ENCODE measurements at places on chromosomes 16 and 17.
A peak's percentile ranks its signal among the peaks of the same experiment; 100 is the strongest.

DNA sequence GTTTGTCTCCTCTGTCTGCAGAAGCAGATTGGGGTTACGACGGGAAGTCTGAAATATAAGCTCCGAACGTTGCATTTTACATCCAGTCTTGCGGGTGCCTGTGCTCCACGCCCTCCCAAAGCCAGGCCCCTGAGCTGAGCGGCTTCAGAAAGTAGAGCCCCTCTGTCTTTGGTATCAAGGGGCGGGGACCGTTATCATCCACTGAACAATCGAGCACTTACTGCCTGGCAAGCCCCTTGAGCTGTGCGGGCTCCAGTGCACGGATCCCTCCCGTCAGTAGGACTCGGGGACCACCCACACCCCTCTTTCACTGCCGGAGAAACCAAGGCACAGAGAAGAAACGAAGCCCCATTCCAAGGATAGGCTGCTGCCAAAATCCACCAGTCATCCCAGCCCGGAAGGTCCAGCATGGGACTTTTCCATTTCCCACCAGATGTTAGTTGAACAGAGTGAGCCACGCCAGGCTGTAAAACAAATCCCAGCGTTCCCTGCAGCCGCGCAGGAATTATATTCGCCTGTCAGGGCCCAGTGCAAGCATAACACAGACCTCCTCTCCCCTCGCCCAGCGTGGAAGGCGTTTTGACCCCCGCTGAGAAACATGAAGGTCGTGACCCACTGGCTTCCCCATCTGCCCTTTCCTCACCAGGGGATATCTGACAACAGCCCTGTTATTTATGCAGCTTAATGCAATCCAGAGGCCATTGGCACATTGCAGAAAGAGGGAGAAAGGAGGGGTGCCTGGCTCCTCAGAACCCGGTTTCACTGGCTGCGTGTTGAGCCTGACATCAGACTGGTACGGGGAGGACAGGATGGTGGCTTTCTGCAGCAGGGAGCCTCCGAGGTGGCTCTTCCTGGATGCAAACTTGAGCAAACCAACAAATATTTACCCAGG, 212.2 kb upstream of the FOXF1 start:
- no peaks in the 10 kb centered on the region for H3K36me3 ChIP-seq
- H3K4me3 ChIP-seq: no peak overlapping the region
- H3K27ac ChIP-seq: no peak overlapping the region
- no peak for DNase-seq
- H3K27me3 ChIP-seq: peaks cover 92% of the 10 kb centered on the region
- H3K4me1 ChIP-seq: peaks cover 4% of the 10 kb centered on the region

- peak overlapping the region; percentile 3 for H3K27ac ChIP-seq
- H3K27me3 ChIP-seq: no peaks in the 10 kb centered on the region
- peak overlapping the region; percentile 62 for H3K4me3 ChIP-seq
- H3K36me3 ChIP-seq: peaks cover 33% of the 10 kb centered on the region
Observed at GRCh38 chr17:2909846-2910234, 113.6 kb downstream of the RAP1GAP2 start.

GRCh38 chr17:31385428-31386285, 5.8 kb upstream of the RAB11FIP4 start:
- H3K27ac ChIP-seq: no peak overlapping the region
- no peak for DNase-seq
- H3K27me3 ChIP-seq: peaks cover 13% of the 10 kb centered on the region

- H3K27me3 ChIP-seq: no peaks in the 10 kb centered on the region
- no peak for DNase-seq
- no peak overlapping the region for H3K27ac ChIP-seq
- H3K4me1 ChIP-seq: no peaks in the 10 kb centered on the region
Observed at GRCh38 chr16:64715624-64716023, 406.2 kb downstream of the CDH11 start.

DNA sequence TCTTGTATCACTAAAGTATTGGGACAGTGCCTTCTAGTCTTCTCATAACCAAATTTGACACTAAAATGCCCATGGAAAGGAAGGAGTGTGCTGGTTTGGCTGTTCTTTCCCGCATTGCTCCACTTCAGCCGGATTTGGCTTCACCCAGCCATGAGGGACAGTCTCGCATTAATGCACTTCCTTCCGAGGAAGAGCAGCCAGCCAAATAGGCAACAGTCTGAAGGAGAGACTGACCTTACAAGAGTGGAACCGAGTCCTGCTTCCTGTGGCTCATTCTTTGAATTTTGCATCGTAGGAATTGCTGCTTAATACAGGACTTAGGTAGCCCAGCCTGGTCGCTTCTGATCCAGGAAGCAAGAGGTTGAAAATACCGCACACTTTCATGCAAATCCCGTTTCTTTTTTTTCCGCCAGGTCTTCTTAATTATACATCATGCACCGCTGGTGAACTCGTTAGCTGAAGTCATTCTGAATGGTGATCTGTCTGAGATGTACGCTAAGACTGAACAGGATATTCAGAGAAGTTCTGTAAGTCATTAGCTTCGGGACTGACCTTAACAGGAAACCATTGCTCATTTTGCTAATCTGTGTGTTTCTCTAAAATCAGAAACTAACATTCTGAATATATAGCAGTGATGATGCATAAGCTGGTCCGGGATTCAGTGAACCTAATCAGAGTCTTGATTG, 38.2 kb downstream of the CLEC16A start:
- H3K27ac ChIP-seq: no peak overlapping the region
- H3K4me1 ChIP-seq: peaks cover 25% of the 10 kb centered on the region
- no peak overlapping the region for H3K4me3 ChIP-seq
- H3K27me3 ChIP-seq: no peaks in the 10 kb centered on the region
- DNase-seq: no peak

GRCh38 chr17:7932483-7932891, 481 bp downstream of the CNTROB start:
- peak overlapping the region; percentile 92 for H3K27ac ChIP-seq
- H3K27me3 ChIP-seq: no peaks in the 10 kb centered on the region
- peak overlapping the region; percentile 88 for H3K4me3 ChIP-seq
- DNase-seq: peak; percentile 11

GRCh38 chr17:76384222-76384986, at the start of gene SPHK1:
TSS of gene SPHK1 (plus strand) at chr17:76384609. CDS start at chr17:76385645, 1,036 bp downstream.
- no peaks in the 10 kb centered on the region for H3K27me3 ChIP-seq
- H3K27ac ChIP-seq: peak within 1 kb of the TSS; percentile 81

GRCh38 chr16:31420037-31420436, 8.1 kb downstream of the COX6A2 start:
- H3K27me3 ChIP-seq: no peaks in the 10 kb centered on the region
- H3K4me1 ChIP-seq: peaks cover 62% of the 10 kb centered on the region
- peaks cover 7% of the 10 kb centered on the region for H3K36me3 ChIP-seq
- DNase-seq: peak; percentile 12
- H3K27ac ChIP-seq: peak overlapping the region; percentile 35
- peak overlapping the region; percentile 66 for H3K4me3 ChIP-seq

- no peak overlapping the region for H3K27ac ChIP-seq
- DNase-seq: no peak
- H3K27me3 ChIP-seq: no peaks in the 10 kb centered on the region
- peaks cover 5% of the 10 kb centered on the region for H3K4me1 ChIP-seq
Observed at GRCh38 chr16:56399486-56399885, 25.9 kb downstream of the AMFR start.

GRCh38 chr17:70446446-70446845, 277.1 kb downstream of the KCNJ2 start:
- H3K27me3 ChIP-seq: no peaks in the 10 kb centered on the region
- H3K27ac ChIP-seq: no peak overlapping the region
- no peak for DNase-seq
- H3K36me3 ChIP-seq: no peaks in the 10 kb centered on the region
- H3K4me3 ChIP-seq: no peak overlapping the region
- no peaks in the 10 kb centered on the region for H3K4me1 ChIP-seq

DNA sequence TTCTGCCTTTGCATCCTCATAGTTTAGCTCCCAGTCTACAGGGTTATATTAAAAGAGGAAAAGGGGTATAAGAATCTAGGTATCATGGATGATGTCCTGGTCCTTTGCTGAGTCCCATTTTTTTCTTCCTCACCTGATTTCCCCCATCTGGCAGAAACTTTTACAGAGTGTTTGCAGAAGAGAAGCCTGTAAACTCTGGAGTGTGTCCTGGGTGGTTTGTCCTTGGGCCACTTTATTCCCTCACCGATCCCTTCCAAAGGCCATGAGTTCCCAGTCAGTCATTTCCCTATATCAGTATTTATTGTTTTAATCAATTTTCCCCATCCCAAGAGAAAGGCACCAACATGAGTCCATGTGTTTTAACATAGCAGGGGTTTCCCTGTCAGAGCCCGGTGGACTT, 638.2 kb downstream of the WWOX start:
- no peak overlapping the region for H3K4me3 ChIP-seq
- H3K4me1 ChIP-seq: peaks cover 24% of the 10 kb centered on the region
- H3K27me3 ChIP-seq: no peaks in the 10 kb centered on the region

DNA sequence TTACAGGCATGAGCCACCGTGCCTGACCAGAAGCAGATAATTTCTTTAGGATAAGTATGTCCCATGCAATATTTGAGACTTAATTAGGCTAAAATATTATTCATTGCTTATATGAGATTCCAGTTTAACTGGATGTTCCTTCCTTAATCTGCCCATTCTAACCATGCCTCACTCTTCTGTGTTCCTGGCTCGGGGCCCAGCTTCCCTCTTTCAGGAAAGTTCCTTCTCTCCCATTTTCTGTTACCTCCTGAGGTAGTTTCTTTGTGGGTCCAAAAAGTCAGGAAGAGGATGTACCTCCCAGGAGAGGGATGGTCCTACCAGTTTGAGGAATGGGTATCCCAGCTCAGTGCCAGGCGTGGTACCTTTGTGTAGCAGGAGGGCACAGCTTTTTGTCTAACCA, 23.3 kb downstream of the UNK start:
- peak overlapping the region; percentile 89 for H3K27ac ChIP-seq
- H3K4me3 ChIP-seq: no peak overlapping the region
- H3K4me1 ChIP-seq: peaks cover 3% of the 10 kb centered on the region
- H3K27me3 ChIP-seq: no peaks in the 10 kb centered on the region
- DNase-seq: no peak

DNA sequence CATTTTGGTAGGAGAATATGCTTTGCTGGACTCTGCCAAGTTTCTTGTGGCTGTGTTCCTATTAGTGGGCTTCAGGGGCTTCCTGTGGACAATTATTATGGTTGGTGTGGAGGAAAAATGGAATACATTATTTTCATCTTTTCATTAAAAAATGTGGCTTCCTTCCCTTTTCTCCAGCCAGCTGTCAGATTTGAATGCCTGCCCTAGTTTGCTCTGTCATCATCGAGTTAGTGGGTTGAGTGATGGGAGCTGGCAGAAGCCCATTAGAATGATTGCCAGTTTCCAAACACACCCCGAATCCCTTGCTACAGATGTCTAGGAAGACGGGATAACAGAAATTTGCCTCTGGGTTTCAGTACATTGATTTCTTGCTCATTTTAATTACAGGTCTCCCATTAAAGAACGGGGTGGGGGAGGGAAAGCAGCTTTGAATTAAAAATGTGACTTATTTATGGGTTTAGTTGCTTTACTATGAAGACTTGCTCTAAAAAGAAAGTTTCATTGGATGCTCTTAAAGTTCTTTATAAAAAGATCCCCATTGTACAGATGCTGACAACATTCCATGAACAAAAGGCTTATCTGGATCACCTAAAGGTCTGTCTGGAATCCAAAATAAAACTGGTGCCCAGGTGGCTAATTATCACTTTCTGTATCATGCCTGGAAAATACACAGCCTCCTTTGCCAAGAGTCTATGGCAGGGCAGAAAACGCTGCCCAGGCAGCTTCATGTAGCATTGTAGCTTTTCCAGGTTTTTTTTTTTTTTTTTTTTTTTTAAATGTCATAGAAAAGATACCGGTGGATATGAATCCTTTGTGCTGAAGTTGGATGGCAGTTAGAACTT, 103.6 kb downstream of the PRKCA start:
- peak overlapping the region; percentile 73 for H3K4me3 ChIP-seq
- no peaks in the 10 kb centered on the region for H3K36me3 ChIP-seq
- peak overlapping the region; percentile 64 for H3K27ac ChIP-seq
- H3K4me1 ChIP-seq: peaks cover 22% of the 10 kb centered on the region
- DNase-seq: no peak

GRCh38 chr17:79919164-79919585, 79.9 kb upstream of the CBX4 start:
- H3K36me3 ChIP-seq: no peaks in the 10 kb centered on the region
- peaks cover 25% of the 10 kb centered on the region for H3K27me3 ChIP-seq
- no peak for DNase-seq
- no peak overlapping the region for H3K4me3 ChIP-seq

GRCh38 chr16:3836641-3837040, 43.9 kb downstream of the CREBBP start:
- no peaks in the 10 kb centered on the region for H3K27me3 ChIP-seq
- no peak for DNase-seq
- H3K27ac ChIP-seq: no peak overlapping the region
- H3K36me3 ChIP-seq: peaks cover 36% of the 10 kb centered on the region

GRCh38 chr16:15928261-15929104, 20.9 kb upstream of the ABCC1 start:
- no peaks in the 10 kb centered on the region for H3K27me3 ChIP-seq
- no peak for DNase-seq
- no peaks in the 10 kb centered on the region for H3K36me3 ChIP-seq
- H3K4me3 ChIP-seq: no peak overlapping the region
- H3K4me1 ChIP-seq: no peaks in the 10 kb centered on the region

DNA sequence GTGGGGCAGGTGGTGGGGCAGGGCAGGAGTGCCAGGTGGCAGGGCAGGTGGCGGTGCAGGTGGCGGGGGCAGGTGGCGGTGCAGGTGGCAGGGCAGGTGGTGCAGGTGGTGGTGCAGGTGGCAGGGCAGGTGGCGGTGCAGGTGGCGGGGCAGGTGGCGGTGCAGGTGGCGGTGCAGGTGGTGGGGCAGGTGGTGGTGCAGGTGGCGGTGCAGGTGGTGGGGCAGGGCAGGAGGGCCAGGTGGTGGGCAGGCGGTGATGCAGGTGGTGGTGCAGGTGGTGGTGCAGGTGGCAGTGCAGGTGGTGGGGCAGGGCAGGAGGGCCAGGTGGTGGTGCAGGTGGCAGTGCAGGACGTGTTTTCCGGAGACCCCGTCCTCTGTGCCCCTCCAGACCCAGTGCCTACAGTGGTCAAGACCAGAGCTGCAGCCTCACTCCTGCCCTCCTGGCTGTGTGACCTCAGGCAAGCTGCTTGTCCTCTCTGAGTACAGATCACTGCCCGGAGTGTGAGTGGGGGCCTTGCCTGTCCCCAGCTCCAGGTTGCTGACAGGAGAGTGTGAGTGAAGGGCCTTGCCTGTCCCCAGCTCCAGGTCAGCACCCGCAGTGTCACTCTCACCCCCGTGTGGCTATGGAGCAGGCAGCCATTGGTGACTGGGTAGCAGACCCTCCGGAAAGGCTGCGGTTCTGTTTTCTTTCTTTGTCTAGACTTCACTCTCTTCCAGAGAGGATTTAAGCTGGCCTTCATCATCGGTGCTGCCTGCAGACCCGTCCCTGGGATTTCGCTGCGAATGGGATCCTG, 16.1 kb upstream of the NPTX1 start:
- H3K4me1 ChIP-seq: no peaks in the 10 kb centered on the region
- no peak for DNase-seq
- peaks cover 59% of the 10 kb centered on the region for H3K27me3 ChIP-seq

Measured in effector memory CD8-positive, alpha-beta T cell (primary cell).